WTC11 (cell line): ENCODE measurements at places on chromosomes 13 and 19.

- DNase-seq, result no peak
These were observed 1144.9 kb upstream of the PCDH9 start for GRCh38 chr13:68375004-68375403.

DNA sequence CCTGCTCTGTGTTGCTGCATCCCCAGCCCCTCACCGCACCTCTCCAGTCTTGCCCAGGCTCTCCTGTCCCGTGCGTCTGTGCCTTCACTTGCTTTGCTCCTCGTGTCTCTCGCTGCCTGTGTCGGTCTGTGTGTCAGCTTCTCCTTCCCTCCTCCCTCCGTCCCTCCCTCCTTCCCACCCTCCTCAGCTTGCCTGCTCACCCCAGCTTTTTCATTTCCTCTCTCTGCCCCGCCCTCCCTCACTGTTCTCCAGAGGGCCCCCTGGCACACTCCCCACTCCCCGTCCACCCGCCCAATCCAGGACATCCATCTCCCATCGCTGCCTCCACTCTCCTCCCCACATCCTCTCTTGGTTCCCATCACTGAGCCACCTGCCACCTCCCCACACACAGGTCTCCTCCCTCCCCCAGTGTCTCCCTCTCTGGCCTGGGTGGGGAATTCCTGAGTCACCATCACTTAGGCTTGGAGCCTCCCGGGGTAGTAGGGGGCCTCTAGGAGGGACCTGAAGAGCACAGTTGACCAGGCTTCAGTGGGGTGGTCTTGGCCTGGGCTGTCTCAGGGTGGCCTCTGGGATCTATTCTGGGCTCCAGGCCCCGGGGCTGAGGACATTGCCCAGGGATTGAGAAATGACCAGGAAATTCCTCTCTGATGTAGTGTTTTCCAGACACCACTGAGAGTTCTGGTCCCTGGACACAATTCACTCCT, at the start of gene PTGIR:
TSS of gene PTGIR (minus strand) at position 132 of the 704 bp plus-strand sequence. CDS start 864 bp downstream, outside the sequence.
- no peak for DNase-seq

- DNase-seq, result no peak
These were observed 186.7 kb downstream of the STK24 start for GRCh38 chr13:98390086-98390715.

GRCh38 chr19:17716309-17716929, 2.9 kb upstream of the MAP1S start:
- no peak for DNase-seq

- no peak for DNase-seq
These were observed 19.4 kb upstream of the FOSB start for GRCh38 chr19:45448425-45448756.

DNA sequence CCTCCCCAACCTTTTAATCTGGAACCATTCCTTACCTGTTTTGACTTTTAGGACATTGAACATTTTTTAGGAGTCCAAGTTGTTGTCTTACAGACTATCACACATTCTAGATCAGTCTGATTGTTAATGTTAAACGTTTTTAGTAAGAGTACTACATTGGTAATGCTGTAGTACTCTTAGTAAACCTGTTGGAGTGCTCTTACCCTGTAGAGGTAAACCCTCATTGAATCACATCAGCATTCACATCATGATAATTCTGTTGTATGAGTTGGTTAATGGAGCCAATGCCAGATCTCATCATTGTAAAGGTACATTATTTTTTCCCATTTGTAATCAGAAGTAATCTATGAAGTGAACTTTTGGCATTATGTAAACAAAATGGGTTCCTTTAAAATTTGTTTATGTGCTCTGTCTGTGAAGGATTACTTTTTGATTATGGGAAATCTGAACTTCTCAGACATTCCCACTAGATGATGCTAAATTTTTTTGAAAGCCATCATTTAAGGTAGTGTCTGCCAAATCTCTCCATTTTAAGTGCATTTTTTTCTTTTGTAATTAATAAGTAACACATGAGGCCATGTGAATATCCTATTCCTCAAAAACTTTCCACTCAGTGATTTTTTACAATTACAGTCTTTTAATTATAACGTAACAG, 55.2 kb downstream of the VWA8 start:
- no peak for DNase-seq

- DNase-seq, result peak; percentile 15
These were observed 82.5 kb downstream of the AKAP11 start for GRCh38 chr13:42354241-42355091.

- peak; percentile 77 for DNase-seq
These were observed 4.1 kb upstream of the CIRBP start for GRCh38 chr19:1264801-1265614.
